Activated CD8-positive, alpha-beta memory T cell treated with anti-CD3 and anti-CD28 coated beads for 4 hours (primary cell): ENCODE measurements at places on chromosomes 2 and 18.
A peak's percentile ranks its signal among the peaks of the same experiment; 100 is the strongest.

- no peak for DNase-seq
Observed at GRCh38 chr2:3505771-3506170, 13.6 kb downstream of the ADI1 start.

DNA sequence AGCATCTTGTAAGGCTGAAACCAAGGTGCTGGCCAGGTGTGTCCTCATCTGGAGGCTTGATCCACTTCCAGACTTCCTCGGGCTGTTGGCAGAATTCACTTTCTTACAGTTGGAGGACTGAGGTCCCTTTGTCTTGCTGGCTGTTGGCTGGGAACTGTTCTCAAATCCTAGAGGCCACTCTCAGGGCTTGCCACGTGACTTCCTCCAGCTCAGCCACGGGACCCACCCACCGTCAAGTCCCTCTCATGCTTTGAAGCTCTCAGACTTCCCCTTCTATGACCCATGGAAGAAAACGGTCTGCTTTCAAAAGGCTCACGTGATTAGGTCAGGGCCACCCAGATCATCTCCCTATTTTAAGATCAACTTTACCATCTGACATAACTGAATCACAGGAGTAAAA, 77.1 kb downstream of the SMAD4 start:
- DNase-seq = no peak

DNA sequence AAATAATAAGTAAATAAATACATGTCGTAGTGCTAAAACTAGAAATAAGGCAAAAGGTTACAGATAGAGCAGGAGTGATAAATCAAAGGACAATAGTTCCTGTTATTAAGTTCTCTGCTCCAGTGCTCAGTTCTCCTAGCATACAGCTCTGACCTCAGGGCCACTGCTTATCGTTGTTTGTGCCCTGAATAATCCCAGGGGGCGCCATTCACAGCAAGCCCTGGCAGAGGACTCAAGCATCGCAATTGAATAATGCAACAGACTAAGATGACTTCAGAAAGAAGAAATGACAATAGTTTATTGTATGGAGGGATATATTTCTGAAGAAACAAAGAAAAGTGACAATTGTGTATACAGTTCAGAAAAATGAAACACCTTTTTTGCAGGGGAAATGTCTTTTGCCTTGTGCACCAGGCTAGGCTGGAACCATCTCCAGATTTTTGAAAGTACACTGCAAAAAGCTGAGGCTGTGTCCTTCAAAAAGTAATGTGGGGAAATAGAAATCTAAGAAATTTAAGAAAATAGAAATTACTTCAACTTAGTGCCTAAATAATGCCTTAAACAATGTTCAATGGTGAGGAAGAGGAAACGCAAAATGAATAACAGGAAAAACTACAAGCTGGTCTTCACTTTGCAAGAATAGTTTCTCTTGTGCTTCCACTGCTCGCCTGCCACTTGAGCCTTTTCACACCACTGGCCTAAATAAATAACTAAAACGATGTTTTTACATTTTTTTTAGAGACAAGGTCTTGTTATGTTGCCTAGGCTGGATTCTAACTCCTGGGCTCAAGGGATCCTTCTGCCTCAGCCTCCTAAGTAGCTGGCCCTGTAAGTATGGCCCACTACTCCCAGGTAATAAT, 19.0 kb upstream of the CCNYL1 start:
- peak; percentile 11 for DNase-seq

DNA sequence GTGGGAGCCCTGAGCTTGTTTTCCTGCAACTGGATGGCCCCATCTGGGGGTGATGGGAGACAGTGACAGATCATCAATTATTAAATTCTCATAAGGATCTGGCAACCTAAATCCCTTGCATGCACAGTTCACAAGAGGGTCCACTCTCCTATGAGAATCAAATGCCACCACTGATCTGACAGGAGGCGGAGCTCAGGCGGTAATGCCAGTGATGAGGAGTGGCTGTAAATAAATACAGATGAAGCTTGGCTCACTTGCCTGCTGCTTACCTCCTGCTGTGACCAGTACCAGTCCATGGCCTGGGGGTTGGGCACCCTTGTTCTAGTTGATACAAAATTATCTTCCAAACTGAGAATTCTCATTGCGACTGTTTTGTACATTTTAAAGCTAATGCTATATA, 258.6 kb downstream of the CTNNA2 start:
- no peak for DNase-seq

DNA sequence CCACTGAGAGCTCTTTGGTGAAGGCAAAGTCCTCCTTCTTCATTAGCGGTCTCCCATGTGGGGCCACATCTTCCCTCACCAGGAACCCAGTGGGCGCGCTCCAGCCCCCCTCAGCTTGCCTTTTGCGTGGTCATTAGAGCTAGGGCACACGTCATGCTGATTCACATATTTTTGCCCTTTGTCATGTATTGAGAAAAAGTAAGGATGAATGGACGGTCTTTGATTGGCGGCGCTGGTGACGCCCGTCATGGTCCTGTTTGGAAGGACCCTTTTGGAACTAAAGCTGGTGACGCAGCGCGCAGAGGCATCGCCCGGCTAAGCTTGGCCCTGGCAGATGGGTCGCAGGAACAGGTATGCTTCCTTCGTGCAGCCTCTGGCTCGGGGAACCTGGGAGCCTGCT, 3.1 kb downstream of the SLC14A1 start:
- DNase-seq = no peak

DNA sequence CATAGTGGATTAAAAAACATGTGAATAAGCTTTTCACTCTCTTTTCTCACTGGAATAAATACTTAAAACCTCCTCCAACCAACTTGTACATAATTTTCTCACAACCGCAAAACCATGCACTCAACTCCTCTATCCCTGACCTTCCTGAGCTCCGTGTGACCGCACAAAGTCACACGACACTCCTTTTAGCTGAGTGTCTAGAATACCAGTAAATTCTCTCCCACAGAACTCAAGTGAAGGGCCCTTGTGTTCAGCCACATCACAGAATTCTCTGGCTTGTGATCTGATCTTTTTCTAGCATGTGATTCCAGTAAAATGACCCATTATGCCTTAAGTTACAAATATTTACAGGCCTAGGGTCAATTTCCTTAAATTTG, 91.2 kb upstream of the ARL4C start:
- no peak for DNase-seq

DNA sequence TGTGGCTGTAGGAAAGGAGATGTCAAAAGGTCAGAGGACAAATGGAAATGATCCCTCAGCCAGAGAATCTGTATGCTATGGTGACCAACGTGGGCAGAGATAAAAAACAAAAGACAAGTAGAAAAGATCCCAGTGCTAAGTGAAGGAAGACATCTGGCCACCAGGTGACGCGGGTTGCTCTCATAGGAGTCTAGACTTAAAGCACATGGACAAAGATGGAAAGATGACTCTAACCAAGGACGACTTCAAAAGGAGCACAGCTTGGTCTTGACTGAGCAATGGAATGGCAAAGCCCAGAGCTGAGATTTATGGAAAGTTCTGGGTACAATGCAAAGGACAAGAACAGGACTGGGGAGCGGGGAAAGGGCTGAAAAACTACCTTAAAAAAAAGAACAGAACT, 96.8 kb downstream of the CLIP4 start:
- DNase-seq = no peak

- no peak for DNase-seq
Observed at GRCh38 chr18:79904357-79905147, 46.9 kb downstream of the SLC66A2 start.

DNA sequence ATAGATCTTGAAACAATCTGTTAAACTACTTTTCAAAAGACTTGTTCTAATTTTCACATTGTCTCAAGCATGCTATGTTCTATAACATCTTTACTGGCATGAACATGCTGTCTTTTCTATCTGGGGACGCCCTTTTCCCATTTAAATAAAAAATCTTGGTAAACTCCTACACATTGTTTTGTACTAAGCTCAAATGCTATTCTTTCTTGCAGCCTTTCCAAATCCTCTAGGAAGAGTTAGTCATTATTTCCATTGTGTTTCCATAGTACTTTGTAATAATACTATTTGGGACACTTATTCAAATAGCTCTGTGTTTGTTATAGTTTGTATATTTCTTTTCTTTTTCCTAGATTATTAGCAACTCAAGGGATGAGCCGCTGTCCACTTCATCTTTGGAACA, 828.6 kb upstream of the FSHR start:
- DNase-seq = no peak

DNA sequence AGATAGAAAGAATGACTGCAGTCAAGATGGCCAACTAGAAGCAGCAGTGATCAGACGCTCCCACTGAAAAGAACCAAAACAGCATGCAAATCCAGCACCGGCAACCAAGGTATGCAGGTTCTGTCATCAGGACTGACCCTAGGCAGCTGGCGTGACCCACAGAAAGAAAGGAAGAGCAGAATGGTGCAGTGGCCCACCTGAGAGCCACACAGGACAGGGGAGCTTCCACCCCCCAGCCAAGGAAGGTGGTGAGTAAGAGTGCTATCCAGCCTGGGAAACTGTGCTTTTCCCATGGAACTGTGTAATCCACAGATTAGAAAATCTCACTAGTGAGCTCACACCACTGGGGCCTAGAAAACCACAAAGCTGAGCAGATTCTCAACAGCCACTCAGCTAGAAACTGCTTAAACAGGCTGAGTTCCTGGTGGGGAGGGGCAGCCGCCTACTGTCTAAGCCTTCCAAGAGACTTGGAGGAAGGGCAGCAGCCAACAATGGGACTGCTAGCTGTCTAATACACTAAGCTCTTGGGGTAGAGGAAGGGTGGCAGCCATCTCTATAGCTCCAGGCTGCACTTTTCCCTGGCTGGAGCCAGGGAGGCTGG, 127.9 kb downstream of the EVA1A start:
- DNase-seq = no peak

DNA sequence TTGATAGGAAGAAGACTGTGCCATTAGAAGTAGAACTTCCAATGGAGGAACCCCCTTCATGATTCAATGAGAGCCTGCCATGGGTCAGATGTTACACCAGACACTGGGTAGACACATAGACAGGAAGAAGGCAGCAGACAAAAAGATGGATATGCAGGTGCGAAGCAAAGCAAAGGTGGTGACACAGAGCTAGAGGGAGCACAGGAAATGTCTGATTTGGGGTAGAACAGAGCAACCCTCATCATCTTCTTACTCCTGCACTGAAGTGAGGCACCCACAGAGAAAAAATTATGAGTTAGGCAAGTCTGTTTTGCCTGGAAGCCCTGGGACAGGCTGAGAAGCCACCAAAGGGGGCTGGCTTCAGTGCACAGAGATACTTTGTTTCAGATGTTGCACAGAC, 240.2 kb downstream of the ANAPC1 start:
- no peak for DNase-seq

GRCh38 chr2:174522553-174522952, 35.7 kb upstream of the GPR155 start:
- no peak for DNase-seq

- no peak for DNase-seq
Observed at GRCh38 chr2:120566331-120567035, 169.2 kb upstream of the GLI2 start.

DNA sequence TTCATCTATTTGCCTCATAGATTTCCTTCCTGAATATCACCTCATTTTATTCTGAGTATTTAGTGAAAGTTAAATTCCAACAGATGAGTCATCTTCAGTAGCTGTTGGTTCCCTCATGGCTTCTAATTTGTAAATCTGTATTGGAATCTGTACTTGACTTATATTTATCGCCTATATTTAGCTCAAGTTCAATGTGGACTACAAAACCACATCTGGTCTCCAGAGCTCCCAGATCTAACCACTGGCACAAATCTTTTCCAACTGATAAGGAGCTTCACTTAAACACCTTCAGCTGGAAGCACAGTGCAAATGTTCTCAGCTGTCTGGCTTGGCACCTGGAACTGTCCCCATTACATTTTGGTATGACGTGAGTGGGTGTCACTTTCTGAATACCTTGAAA, 82.8 kb upstream of the DSEL start:
- no peak for DNase-seq

DNA sequence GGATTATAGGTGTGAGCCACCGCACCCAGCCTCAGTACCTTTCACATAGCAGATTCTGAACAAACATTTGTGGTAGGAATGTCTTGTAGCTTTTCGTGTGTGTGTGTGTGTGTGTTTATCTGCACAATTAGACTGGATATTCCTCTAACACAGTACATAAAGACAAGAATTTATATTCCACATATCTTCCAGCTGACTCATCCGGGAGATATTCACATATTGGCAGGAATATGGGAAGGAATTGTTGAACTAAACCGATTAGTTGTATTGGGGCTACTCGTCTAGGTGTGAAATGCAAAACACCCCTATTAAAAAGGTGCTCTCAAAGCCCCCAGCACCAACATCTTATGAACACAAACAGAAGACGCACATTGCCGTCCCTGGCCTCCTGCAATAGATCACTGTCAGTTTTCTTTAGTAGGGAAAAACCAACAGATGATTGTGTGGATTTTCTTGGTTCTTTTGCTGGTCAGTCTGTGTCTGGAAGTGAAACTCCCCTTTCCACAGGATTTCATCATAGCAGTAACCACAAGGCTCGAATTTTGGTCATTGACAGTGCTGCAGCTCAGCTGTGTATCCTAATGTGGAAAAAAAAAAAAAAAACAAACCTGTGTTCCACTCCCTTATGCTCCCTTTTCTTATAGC, 208.5 kb upstream of the ACVR2A start:
- no peak for DNase-seq

GRCh38 chr2:225064362-225064761, 22.1 kb upstream of the DOCK10 start:
- no peak for DNase-seq

GRCh38 chr2:205858881-205859441, 176.7 kb downstream of the NRP2 start:
- no peak for DNase-seq

DNA sequence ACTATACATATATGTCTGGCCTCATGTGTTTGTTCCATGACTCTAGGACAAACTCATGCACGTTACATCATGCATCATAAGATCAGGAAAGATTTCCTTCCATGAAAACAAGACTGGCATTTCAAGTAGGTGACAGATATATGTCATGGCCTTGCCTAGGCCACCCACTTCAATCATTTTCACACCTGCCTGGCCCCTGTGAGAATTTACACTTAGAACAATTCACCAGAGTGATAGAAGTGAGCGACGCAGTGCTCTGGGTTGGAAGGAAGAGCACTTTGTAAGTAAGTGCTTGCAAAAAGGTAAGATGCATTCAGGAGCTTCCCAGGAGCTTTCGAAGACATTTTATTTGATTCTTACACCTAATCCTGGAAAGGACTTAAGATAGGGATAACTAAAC, 39.5 kb downstream of the TMEM163 start:
- DNase-seq = no peak

GRCh38 chr2:96618596-96619283, 19.4 kb downstream of the KANSL3 start:
- no peak for DNase-seq

GRCh38 chr18:903701-904100, 970 bp upstream of the ADCYAP1 start:
- no peak for DNase-seq

- no peak for DNase-seq
Observed at GRCh38 chr2:238879621-238880377, 31.9 kb downstream of the TWIST2 start.

GRCh38 chr2:32963941-32964340, 17.2 kb downstream of the LTBP1 start:
- no peak for DNase-seq

GRCh38 chr2:234827096-234827860, 124.5 kb upstream of the SH3BP4 start:
- DNase-seq = no peak

- DNase-seq = no peak
Observed at GRCh38 chr2:187499941-187500532, 52.0 kb upstream of the CALCRL start.

- no peak for DNase-seq
Observed at GRCh38 chr2:28247734-28248133, 144.9 kb upstream of the FOSL2 start.
